ENCODE measurements at places on chromosomes 7 and 10. TPM values are rescaled to one million over a fixed set of nuclear protein-coding genes. Genes with fewer than 3 reads are reported as not detected.

Gene PLA2G12B
- not detected for total RNA-seq

Gene RNF32
- 1.6 TPM for total RNA-seq

Gene TRIP6
- 53.9 TPM for total RNA-seq

Gene OPN1SW
- not detected for total RNA-seq

Gene FGFR2
- 0.28 TPM for total RNA-seq

Gene LRRC72
- total RNA-seq: not detected

Gene WNT16
- total RNA-seq: 0.17 TPM

Gene LIPN
- not detected for total RNA-seq

Gene ZNF398
- total RNA-seq: 8.0 TPM

Gene VWA2
- total RNA-seq: not detected

Gene SEMA4G
- total RNA-seq: 9.3 TPM

Gene GIMAP5
- total RNA-seq: not detected

Gene MYOZ1
- total RNA-seq: not detected

Gene FOXI2
- not detected for total RNA-seq

Gene UCN3
- not detected for total RNA-seq

Gene CYP2C19
- total RNA-seq: not detected

Gene MACROH2A2
- 25.8 TPM for total RNA-seq

Gene SAMD9L
- total RNA-seq: 0.89 TPM

Gene COBL
- total RNA-seq: 5.0 TPM

Gene CPEB3
- total RNA-seq: 0.44 TPM

Gene HTR5A
- total RNA-seq: not detected

Gene PON1
- 0.64 TPM for total RNA-seq

Gene KNDC1
- 1.4 TPM for total RNA-seq

Gene PTPRN2
- total RNA-seq: 0.83 TPM

Gene GNG11
- total RNA-seq: 40.0 TPM

Gene LOXL4
- total RNA-seq: 1.4 TPM

Gene STEAP1
- total RNA-seq: 15.9 TPM

Gene SPAG6
- not detected for total RNA-seq

Gene PAPOLB
- not detected for total RNA-seq

Gene PDLIM1
- 231 TPM for total RNA-seq
